ENCODE measurements at places on chromosomes 12 and 14.

DNA sequence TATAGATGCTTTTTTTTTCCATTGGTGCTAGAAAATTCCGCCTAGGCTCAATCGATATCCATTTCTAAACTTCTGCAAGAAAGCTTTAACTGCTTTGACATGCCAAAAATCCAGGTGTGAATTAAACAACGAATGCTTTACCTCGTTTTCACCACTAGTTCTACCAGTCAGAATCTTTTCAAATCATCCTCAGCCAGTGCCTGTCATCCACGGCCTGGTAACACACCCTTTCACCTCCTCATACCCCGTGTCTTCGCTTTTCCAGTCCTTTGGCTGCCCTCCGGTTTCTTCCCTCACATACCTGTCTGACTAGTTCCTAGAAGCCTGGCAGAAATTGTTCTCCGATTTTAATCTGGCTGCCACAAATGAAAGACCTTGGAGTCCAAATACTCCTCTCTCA lies 1.4 kb upstream of the PHC1 start:
- peak; percentile 17 for DNase-seq

GRCh38 chr12:57401165-57401564 lies 29.7 kb downstream of the R3HDM2 start:
- DNase-seq: no peak

- no peak for DNase-seq
These were observed 28.2 kb downstream of the P2RX4 start for GRCh38 chr12:121238086-121238485.

DNA sequence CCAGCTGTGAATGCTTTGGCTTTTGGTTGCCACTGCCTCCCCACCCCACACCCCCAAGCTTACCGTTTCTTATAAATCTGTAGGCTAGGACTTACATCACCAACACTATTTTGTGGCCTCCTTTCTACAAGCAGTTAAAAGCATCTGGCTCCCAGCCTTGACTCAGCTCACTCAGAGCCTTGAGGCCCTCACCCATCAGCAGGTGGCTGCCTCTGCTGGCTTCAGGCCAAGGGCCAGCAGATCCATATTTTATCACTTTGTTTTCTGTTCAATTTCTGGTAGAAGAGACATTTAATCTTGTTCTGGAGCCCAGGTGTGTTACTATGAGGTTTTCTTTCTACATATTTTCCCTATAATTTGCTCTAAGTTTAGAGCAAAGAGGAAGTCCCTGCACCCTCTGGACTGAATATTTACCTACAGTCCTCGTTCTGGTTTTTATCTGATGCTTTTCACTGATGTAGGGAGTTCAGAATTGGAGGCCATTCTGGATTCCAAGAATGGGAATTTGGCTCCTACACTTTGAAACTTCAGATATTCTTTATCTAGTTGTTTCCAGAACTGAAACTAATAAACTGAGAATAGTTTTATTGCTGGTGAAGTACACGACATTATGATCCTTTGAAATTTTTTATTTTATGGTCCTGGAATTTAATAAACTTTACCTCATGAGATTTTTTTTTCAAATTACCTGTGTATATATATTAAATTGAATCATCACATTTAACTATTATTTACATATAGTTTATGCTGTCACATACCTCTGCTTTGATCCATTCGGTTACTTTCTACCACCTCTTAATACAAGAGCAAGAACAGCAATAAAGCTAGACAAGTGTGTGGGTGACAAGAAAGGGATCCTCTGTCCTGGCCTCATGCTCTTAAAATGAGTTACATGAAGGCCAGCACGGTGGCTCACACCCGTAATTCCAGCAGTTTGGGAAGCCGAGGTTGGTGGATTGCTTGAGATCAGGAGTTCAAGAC lies 22.2 kb downstream of the PLBD1 start:
- no peak for DNase-seq

DNA sequence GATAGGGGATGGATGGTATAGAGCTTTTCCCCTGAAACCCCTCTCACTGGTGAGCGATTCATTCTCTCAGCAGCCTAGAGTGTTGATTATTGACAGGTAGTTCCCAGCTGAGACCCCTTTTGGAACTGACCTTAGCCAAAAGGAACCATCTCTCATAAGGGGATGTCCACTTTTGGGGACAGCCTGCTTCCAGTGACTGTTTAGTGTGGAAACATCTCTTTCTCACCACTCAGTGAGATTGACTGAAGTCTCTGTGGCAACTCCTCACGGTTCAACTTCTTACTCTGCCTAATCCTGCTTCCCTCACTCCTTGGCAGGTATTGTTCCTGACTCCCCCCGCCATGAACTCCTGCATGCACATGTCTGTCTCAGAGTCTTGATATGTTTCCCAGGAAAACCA lies 529.2 kb upstream of the ATP2B1 start:
- DNase-seq: no peak

- no peak for DNase-seq
These were observed 16.2 kb downstream of the SLC2A14 start for GRCh38 chr12:7856516-7856915.

DNA sequence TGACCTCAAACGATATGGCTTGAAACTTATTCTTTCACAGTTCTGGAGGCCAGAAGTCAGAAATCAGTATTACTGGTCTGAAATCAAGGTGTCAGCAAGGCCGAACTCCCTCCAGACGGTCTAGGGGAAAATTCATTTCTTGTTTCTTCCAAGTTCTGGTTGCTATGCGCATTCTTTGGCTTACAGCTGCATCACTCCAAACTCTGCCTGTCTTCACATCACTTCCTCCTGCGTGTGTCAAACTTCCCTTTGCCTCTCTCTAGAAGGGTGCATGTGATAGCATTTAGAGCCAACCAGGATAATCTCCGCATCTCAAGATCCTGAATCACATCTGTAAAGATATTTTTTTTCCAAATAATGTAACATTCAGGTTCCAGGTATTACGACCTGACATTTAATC lies 62.8 kb downstream of the DENND5B start:
- DNase-seq: no peak

GRCh38 chr14:23571701-23572523 lies 4.3 kb upstream of the AP1G2 start:
- DNase-seq: no peak

DNA sequence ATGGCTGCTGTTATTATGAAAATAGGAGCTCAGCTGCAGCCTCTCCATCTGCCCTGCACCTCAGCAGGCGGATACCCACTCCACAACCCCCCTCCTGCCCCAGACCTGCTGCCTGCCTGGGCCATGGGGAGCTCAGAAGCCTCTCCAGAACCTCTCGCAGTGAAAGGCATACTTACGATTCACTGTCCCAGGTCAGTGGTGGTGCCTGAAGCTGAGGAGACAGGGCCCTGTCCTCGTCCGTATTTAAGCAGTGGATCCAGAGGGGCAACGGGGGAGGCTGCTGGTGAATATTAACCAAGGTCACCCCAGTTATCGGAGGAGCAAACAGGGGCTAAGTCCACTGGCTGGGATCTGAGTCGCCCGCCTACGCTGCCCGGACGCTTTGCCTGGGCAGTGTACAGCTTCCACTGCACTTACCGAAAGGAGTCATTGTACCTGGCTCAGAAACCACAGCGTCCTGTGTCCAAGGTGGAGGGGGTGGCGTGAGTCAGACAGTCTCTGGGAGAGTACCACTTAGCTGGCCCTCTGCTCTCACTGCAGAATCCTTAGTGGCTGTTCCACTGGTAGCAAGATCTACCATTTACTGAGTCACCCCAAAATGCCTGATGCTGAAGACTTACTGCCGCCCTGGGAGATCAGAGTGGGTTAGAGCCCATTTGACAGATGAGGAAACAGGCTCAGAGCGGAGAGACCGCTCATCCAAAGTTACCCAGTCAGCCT lies at the start of gene SERPINA1:
TSS of gene SERPINA1 (minus strand) at position 219 of the 720 bp plus-strand sequence. CDS start 5,365 bp downstream, outside the sequence.
- peak; percentile 2 for DNase-seq

DNA sequence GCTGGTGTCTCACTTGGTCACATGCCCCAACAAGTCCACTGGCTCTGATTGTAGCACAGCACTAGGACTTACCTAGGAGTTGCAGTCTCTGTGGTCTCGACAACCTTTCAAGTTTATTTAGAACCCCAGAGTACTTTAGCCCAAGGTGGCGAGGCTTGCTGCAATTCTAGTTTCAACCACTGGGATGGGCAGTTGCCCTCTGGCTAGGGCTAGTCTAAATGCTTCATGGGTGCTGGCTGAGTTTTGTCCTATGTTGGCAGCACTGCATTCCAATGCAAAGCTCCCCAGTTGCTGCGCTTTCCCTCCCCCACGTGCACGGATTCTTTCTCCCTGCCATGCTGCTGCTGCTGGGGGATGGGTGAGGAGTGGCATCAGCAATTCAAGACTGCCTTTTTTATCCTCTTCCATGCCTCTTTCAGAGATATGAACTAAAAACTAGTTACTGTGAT lies 207.9 kb downstream of the SYNE2 start:
- DNase-seq: no peak

DNA sequence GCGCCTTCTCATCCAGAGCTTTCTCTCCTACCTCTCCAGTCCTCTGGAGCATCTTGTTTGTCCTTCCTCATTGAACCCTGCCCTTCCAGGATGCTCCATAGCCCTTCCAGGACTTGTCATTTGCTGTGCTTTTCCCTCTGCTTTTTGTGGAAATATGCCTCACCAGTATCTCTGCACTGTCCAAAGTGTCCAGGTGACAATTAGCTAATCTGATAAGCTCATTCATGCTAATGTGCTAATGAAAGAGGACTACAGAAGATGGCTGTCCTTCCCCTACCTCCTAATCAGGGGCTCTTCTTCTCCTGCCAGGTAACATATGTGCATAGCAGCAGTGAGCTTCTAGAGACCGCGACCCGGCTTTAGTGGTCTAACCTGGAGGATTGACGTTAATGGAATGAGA lies 58.4 kb upstream of the OTX2 start:
- no peak for DNase-seq

DNA sequence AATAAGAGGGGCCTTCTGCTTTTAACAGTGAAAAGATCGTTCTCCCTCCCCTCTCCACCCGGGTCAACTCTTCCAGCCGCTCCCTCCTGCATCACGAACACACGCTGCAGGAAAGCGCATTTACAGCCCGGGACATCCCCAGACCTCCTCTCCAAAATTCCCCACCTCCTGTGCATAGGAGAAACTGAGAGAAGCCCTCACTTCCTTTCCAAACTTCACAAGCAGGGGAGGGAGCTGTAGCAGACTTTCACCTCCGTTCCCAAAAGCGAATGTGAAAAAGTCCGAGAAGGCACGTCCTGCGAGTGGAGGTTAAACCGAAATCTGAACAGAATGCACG lies 513 bp downstream of the BCAT1 start:
- DNase-seq: no peak

GRCh38 chr12:53223389-53224060 lies 8.5 kb downstream of the RARG start:
- no peak for DNase-seq

DNA sequence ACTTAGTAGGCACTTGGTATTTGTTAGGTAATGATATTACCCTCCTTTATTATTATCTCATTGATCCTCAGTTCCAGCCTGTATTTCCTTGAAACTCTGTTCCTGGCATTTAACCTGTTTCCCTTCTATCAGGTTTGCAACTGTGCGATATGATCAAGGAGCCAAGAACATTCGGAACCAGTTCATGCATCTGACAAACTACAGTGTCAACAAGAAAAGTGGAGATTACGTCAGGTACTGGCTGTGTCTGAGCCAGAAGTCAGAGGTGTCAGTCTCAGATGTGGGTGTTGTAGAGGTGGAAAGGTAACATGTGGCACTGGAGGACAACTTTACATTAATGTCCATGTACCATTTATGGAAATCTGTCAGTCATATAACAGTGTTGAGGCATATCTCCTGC lies 56.7 kb downstream of the TTLL5 start:
- no peak for DNase-seq

DNA sequence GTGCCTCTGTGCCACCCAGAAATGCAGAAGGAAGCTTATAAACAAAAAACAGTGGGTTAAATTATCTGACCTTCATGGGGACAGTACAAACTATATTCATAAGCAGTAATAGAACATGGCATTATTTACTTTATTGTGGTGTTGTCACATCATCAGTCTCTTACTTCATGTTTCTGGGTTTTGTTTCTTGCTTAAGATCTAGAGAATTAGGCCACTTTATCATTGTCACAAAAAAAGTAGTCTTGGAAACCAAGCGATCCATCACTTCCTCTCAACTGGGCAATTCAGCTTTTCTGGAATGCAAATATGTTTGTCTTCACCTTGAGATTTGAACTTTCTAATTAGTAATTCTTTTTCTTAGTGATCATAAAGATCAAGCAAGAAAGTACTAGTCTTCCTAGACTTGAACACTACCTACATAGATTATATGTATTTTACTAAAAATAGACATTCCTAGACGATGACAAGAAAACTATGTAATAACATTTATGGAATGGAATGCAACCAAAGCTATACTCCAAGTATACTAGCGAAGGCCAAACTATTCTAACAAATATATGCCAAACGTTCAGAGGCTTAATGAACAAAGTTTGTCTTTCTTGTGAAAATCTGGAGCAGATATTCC lies 363.4 kb downstream of the DAD1 start:
- DNase-seq: no peak

GRCh38 chr14:47541662-47542061 lies 133.7 kb downstream of the MDGA2 start:
- peak; percentile 2 for DNase-seq

GRCh38 chr14:42192738-42193653 lies 586.3 kb downstream of the LRFN5 start:
- peak; percentile 85 for DNase-seq

- DNase-seq: no peak
These were observed 196.5 kb upstream of the FRMD6 start for GRCh38 chr14:51455041-51455835.

GRCh38 chr12:123076604-123077297 lies 74.1 kb downstream of the PITPNM2 start:
- no peak for DNase-seq

GRCh38 chr12:125137766-125138344 lies 72.6 kb downstream of the AACS start:
- no peak for DNase-seq

GRCh38 chr12:31961137-31961536 lies 1.9 kb downstream of the RESF1 start:
- DNase-seq: peak; percentile 56

GRCh38 chr14:78983126-78983525 lies 813.0 kb downstream of the NRXN3 start:
- no peak for DNase-seq

- DNase-seq: no peak
These were observed 59.9 kb downstream of the TTLL5 start for GRCh38 chr14:75720842-75721498.

GRCh38 chr12:8639936-8640335 lies 22.7 kb downstream of the MFAP5 start:
- no peak for DNase-seq

- DNase-seq: no peak
These were observed 130.3 kb downstream of the TMEM30B start for GRCh38 chr14:61150851-61151250.

DNA sequence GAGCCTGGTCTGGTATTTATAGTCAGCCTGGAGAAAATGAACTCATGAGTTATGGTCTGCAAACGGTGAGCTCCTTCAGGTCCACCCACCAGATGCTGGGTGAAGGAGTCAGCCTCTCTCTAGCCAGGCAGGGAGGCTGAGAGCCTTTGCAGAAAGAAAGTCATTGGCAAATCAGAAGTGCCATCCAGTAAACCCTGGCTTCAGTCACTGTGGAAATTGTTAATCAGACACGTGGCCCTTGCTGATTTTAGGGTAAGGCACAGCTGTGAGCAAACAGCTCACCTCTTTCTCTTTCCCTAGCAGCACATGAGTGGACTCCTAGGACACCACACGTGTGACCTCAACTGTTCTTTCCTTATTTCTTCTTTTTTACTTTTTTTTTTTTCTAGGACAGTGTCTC lies 44.9 kb downstream of the CHST11 start:
- DNase-seq: no peak

- DNase-seq: no peak
These were observed 93.7 kb downstream of the SPTSSA start for GRCh38 chr14:34368115-34368970.

GRCh38 chr12:6279631-6280030 lies 30.9 kb upstream of the PLEKHG6 start:
- no peak for DNase-seq

GRCh38 chr12:18888047-18888446 lies 150.1 kb downstream of the CAPZA3 start:
- DNase-seq: no peak
